NCI-H2029 (cell line): ENCODE measurements at places on chromosomes 3 and 15.

DNA sequence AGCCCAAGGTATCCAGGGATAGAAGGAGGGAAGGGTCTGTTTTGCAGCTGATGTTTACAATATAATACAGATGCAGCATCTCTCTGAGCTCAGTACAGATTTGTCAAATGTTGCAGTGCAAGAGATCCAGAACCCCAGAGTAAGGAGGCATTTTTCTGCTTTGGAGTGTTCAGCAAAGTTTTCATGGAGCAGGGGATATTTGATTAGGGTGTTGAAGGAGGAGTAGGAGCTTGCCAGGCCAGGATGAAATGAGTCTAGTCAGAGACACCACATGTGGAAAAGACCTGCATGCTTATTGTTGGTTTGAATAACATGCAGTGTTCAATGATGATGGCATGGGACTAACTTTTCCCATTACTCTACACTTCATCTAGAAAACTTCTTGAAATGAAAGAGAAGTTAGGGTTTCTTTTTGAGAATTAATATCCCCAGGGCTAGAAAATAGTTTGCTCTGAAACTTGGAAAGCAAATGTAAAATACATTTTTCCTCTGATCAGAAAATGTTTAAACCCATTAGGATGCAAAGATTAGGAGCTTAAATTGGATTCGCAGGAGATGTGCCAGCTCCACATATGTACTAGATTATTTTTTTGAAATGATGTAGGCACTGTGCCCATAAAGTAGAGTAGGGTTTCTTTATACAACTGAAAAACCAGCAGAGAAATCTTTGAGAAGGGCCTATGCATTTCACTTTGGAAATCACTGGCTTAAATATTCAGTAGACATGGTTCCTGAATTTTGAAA lies 243.8 kb downstream of the CACNA2D3 start:
- no peak for DNase-seq

- DNase-seq: no peak
Measured at GRCh38 chr15:43948691-43949325, 122.0 kb downstream of the WDR76 start.

DNA sequence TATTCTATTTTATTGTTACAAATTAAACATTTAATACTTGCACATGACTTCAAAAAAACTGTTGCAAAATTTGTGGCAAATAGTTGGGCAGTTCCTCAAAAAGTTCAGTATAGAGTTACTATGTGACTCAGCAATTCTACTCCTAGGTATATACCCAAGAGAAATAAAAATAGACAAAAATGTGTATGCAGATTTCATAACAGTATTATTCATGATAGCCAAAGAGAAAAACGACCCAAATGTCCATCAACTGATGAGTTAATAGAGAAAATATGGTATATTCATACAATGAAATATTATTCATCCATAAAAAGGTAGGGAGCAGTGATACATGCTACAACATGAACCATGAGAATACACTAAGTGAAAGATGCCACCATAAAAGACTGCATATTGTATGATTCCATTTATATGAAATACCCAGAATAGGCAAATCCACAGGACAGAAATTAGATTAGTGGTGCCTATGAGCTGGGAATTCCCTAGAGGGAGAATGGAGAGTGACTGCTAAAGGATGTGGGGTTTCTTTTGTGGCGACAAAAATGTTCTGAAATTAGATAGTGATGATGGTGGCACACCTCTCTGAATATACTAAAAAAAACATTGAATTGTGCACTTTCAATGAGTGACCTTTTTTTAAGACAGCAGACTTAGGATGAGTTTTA lies 31.6 kb upstream of the CLASP2 start:
- no peak for DNase-seq

GRCh38 chr3:117059067-117059955 lies 349.7 kb downstream of the TUSC7 start:
- peak; percentile 45 for DNase-seq

DNA sequence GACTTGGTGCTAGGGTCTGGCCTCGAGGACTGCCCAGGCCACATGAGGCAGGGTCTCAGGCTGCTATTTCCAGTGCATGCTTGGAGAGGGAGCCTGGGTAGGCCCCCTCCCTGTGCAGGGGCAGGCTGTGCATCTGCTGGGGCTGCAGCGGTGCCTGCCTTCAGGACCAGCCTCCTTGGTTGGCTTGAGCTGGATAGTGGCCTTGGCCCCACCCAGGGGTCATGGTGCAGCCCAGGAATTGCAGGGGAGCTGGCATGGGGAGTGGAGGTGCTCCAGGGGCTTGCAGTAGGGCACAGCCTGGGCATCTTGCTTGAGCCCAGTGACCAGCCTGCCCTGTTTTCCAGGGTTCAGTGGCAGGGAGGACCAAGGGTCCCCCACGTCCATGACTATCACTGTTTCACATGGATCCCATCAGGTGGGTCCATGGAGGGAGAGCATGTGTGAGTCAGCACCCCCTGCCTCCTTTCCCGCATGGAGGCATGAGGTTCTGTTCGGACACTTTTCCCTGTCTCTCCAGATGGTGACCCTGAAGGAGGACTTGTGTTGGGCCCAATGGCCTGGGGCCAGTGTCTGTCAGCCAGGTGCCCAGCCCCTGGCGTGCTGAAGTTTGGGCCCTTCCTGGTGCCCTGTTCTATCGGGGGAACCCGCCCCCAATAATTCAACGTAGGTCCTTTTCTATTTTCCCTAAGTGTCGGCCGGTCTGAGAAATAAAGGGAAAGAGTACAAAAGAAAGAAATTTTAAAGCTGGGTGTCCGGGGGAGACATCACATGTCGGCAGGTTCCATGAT lies 218.6 kb downstream of the SNRPN start:
- no peak for DNase-seq

DNA sequence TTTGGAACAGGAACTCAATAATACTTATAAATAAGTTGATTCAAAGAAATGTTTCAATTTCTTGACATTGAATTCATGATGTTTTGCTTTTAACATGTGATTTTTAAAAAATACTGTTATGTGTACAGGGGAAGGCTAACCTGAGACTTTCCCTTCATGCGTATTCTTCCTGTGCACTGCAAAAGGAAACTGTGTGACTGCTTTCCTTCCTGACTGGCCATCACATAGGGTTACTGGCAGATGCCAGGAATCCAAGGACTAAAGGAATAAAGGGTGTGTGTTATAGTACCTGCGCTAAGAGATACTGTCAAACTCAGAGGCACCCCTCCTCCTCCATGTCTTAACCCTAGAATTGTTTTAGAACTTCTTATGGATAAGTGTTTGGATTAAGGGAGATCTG lies 236.0 kb downstream of the UBE2E2 start:
- DNase-seq: no peak

- peak; percentile 95 for DNase-seq
Measured at GRCh38 chr3:18580268-18580667, 155.1 kb upstream of the SATB1 start.

DNA sequence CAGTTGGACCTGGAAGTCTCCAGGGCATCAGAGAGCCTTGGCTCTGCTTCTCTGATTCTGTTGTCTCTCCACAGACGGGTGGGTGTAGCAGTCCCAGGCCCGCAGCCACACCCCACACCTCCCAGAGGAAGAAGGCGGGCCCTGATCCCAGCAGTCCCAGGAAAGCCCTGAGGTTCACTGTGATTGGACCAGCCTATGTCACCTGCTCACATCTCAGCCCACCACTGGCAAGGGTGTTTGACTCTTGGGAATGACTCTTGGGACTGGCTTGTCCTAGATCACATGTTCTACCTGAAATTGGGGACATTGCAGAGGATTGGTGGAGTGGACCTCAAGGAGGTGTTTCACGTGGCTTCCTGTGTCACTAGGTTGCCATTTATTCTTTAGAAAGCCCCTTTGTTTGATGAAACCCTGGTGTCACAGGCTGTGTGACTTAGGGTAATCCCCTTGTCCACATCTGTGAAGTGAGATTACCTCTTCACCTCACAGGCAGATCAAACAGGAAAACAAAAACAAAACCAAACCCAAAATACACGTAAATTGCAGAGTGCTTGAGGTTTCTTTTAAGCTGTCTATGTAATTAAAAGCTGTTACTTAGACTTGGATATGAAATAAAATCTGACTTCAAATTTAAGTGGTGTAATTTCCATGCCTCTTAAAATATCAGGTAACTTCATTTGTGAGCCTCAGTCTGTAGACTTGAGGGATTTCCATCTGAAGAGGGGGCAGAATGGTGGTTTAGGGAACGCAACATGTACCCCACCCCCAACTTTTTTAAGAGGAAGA lies 26.7 kb downstream of the FLNB start:
- no peak for DNase-seq

GRCh38 chr3:122766430-122766829 lies 27.2 kb downstream of the HSPBAP1 start:
- DNase-seq: no peak

DNA sequence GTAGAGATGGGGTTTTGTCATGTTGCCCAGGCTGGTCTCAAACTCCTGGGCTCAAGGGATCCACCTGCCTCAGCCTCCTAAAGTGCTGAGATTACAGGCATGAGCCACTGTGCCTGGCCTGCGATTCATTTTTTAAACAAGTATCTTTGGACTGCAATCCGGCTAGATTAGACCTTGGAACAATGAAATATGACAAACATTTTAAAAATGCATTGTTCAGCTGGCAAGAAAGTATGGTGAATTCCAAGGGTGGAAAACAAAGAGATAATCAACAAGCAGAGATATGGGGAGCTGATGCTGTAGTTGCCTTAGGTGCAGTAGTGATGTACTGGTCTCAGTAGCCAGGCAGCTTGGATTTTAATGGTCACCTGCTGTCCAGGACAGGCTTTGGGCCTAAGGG lies 95.8 kb upstream of the GOLGA8J start:
- DNase-seq: no peak

GRCh38 chr15:40593588-40594428 lies at the start of gene KNL1:
Gene KNL1, plus strand, starts transcription at chr15:40594249. Its CDS starts 8,683 bp downstream, at chr15:40602932.
- peak; percentile 71 for DNase-seq
